DND-41 (cell line): ENCODE measurements at places on chromosomes 5 and 9.

DNA sequence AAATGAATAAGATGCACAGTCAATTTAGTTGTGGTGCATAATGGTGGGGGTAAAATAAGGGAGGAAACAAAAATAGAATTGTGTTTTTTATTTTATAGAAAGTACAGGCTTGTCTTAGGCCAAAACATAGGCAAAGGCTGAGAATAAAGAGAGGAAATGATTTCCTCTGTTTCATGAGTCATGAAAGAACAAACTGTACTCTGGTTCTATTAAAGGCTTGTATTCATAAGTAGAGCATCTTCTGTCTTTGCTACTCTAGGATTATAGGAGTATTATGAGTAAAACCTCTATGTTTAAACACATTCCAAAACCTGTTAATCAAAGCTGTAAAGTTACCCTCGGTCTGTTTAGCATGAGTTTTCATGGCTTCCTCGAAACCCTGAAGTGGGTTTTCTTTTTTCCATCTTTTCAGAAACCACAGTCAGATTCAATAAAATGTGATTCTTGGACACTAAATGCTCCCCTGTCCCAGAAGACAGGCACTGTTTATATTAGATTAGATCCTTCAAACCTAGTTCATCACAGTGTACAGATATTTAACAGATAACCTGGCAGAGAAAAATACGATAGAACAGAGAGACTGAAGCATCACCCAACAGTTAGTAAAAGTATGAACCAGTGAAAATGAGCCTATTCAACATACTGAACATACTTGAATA lies 473.9 kb upstream of the CYLC2 start:
- DNase-seq = no peak
- no peak overlapping the region for H3K27ac ChIP-seq
- no peaks in the 10 kb centered on the region for H3K27me3 ChIP-seq
- no peaks in the 10 kb centered on the region for H3K36me3 ChIP-seq

DNA sequence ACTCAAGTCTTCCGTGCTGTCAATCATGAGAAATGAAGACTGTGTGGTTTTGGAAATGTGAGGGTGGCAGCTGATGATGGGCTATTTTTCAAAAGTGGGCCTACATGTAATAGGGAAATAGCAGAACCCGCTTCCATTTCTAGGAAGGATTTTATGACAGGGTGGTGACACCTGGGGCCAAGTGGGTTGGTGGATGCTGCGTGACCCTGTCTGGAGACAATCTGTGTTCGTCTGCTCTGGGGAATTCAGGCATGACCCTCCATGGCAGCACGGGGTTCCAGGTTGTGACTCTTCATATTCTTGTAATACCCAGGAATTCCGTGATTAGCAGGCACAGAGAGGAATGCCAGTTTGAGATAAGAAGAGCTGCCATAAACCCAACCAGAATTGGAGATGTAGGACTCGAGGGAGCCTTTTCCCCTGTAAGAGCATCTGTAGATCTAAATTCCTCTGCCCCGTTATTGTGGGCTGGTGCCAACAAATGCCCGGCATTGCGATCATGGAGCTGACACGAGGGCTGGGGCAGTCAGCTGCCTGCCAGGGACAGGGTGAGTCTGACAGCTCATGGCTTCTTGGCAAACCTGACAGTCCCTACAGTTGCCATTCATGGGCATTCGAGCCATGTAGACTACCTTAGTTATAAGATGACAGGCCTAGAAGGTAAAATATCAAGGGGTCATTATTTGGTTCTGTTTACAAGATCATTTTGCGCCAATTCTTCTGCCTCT lies 279.7 kb downstream of the GADD45G start:
- no peaks in the 10 kb centered on the region for H3K36me3 ChIP-seq
- H3K4me1 ChIP-seq = no peaks in the 10 kb centered on the region
- no peaks in the 10 kb centered on the region for H3K27me3 ChIP-seq
- H3K4me3 ChIP-seq = no peak overlapping the region
- no peak for DNase-seq
- H3K27ac ChIP-seq = no peak overlapping the region

DNA sequence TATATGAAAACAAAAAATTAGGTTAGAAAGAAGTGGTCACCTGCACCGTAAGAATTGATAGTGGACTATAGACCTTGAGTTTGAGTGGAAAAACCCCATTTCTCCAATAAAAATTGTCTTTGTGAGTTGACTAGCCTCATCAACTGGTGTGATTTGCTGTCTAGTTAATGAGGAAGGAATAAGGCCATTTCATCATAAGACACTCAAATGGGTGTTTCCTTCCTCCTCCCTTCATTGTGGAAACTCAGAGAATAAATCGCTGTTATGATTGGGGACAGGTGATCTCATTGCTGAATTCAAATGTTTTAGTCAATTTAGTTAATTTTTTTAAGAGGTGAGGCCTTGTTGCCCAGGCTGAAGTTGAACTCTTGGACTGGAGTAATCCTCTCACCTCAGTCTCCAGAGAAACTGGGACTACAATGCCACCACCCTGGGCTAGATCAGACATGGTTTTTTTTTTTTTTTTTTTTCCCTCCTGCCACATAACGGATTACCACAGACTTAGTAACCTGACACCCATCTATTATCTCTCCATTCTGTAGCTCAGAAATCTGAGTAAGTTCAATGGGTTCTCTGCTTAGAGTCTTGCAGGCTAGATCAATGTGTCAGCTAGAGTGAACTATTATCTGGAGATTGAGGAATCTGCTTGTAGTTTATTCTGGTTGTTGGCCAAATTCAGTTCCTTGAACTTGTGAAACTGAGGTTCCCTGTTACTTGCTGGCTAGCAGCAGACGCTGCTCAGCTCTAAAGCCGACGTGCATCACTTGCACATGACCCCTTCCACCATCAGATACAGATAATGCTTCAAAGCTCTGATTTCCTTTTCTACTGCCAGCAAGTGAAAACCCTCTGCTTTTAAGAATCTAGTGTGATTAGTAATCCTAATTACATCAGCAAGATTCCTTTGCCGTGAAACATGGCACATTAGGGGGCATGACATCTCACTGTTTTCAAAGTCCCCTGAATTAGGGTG lies 663.8 kb upstream of the CDH9 start:
- DNase-seq = no peak
- no peaks in the 10 kb centered on the region for H3K36me3 ChIP-seq
- H3K4me1 ChIP-seq = no peaks in the 10 kb centered on the region

- H3K4me3 ChIP-seq = no peak overlapping the region
- no peaks in the 10 kb centered on the region for H3K36me3 ChIP-seq
- H3K27ac ChIP-seq = no peak overlapping the region
- no peak for DNase-seq
- H3K4me1 ChIP-seq = no peaks in the 10 kb centered on the region
- H3K27me3 ChIP-seq = peaks cover 2% of the 10 kb centered on the region
Observed at GRCh38 chr5:127088251-127088650, 14.9 kb upstream of the C5orf63 start.

- no peaks in the 10 kb centered on the region for H3K36me3 ChIP-seq
- H3K4me3 ChIP-seq = no peak overlapping the region
- H3K4me1 ChIP-seq = no peaks in the 10 kb centered on the region
- no peak for DNase-seq
- no peaks in the 10 kb centered on the region for H3K27me3 ChIP-seq
Observed at GRCh38 chr5:108315829-108316228, 66.1 kb downstream of the FBXL17 start.

GRCh38 chr5:154418344-154418820 lies 27.4 kb upstream of the SAP30L start:
- H3K4me3 ChIP-seq = no peak overlapping the region
- no peak for DNase-seq
- H3K27me3 ChIP-seq = no peaks in the 10 kb centered on the region
- no peaks in the 10 kb centered on the region for H3K4me1 ChIP-seq
- H3K36me3 ChIP-seq = peaks cover 27% of the 10 kb centered on the region; the same call in 1 of the 2 replicates
- H3K27ac ChIP-seq = no peak overlapping the region

DNA sequence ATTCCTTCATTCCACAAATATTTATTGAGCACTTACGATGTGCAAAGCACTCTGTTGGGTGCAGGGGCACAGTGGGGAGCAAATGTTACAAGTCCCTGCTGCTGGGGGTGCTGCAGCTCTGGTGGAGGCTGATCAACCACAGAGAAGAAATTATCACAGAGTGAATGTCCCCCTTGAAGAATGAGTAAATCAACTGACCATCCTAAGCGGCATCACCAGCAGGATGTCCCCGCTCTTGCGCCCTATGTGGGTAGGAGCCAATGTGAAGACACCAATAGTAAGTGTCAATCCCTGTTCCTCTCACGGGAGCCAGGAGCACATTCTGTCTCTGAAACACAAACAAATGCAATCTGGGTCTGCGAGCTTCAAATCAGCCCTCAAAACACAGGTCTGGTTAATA lies 47.4 kb upstream of the TBC1D9B start:
- H3K27ac ChIP-seq = no peak overlapping the region
- H3K27me3 ChIP-seq = no peaks in the 10 kb centered on the region
- no peak overlapping the region for H3K4me3 ChIP-seq
- no peak for DNase-seq
- H3K36me3 ChIP-seq = no peaks in the 10 kb centered on the region

- no peak overlapping the region for H3K4me3 ChIP-seq
- no peaks in the 10 kb centered on the region; the same call in 1 of the 2 replicates for H3K36me3 ChIP-seq
Observed at GRCh38 chr9:94031946-94032345, 52.3 kb upstream of the PTPDC1 start.

DNA sequence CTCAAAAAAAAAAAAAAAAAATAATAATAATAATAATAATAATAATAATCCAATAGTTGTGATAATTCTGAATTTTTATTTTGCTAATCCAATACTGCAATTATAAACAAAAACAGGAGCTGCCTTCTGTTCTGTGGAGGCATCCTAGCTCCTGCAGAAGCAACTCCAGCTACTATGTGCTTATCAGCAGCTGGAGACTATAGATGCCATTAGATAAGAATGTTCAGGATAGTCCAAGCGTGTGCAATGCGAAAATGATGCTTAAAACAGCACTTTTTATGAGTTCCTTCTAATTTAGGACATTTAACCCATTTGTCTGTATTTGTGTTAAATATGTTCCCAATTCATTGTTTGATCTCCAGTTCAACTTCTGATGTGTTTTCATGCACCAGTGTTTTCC lies 220.6 kb upstream of the RASEF start:
- H3K27me3 ChIP-seq = no peaks in the 10 kb centered on the region
- no peaks in the 10 kb centered on the region for H3K4me1 ChIP-seq
- H3K27ac ChIP-seq = no peak overlapping the region
- H3K4me3 ChIP-seq = no peak overlapping the region

GRCh38 chr9:110687497-110687896 lies 18.9 kb downstream of the MUSK start:
- no peaks in the 10 kb centered on the region for H3K27me3 ChIP-seq
- no peaks in the 10 kb centered on the region for H3K36me3 ChIP-seq
- H3K4me3 ChIP-seq = no peak overlapping the region
- DNase-seq = no peak
- H3K4me1 ChIP-seq = no peaks in the 10 kb centered on the region

DNA sequence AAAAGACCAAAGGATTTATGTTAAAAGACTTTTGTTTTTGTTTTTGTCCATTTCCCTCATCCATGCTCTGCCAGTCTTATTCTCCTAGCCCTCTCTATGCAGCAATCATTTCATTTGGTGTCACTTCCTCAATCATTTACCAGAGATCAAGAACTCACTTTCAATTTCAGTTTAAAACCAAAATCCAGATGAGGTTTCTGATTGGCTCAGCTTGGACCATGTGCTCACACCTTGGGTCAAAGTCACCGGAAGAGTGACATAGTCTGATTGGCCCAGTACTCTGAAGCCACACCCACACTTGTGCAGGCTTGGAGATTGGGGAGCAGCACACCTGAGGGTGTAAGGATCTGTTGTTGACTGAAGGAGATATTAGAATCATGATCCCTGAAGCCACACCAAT lies 79.6 kb downstream of the TLR4 start:
- H3K27me3 ChIP-seq = peaks cover 7% of the 10 kb centered on the region
- peaks cover 17% of the 10 kb centered on the region for H3K4me1 ChIP-seq
- no peaks in the 10 kb centered on the region for H3K36me3 ChIP-seq

GRCh38 chr5:139443831-139444453 lies 4.6 kb upstream of the DNAJC18 start:
- H3K27me3 ChIP-seq = no peaks in the 10 kb centered on the region
- peak overlapping the region; percentile 34; the same call in 1 of the 2 replicates for H3K27ac ChIP-seq
- no peak for DNase-seq
- H3K36me3 ChIP-seq = no peaks in the 10 kb centered on the region
- peaks cover 20% of the 10 kb centered on the region for H3K4me1 ChIP-seq
- H3K4me3 ChIP-seq = no peak overlapping the region

- DNase-seq = no peak
- no peaks in the 10 kb centered on the region for H3K36me3 ChIP-seq
- H3K4me1 ChIP-seq = no peaks in the 10 kb centered on the region
- H3K27me3 ChIP-seq = no peaks in the 10 kb centered on the region
- no peak overlapping the region for H3K27ac ChIP-seq
Observed at GRCh38 chr5:10537624-10538023, 26.2 kb upstream of the ANKRD33B start.

DNA sequence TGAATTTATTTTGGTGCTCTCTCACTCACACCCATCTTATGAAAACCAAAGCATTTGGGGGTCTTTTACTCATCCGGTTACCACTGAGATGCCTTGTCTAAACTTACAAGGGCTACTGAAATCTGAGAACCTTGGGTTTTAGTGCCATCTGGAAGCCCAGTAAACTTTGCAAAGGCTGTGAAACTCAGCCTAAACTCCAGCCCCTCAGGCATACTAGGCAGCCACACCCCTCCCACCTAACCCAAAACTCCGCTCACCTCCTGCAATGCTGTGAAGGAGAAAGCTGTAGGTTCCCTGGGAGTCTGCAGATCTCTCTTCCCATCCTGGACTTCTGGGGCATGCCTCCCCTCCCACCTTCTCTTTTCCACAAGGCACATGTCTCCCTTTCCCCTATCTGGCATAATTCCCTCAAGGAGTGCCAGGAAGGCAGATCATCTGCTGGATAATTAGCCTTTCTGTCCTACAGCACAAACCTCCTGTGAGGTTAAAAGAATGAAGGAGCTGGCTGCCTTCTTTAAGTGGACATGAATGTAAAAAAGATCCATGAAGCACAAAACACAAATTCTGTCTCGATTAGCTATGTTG lies 71.5 kb upstream of the ANXA1 start:
- H3K36me3 ChIP-seq = no peaks in the 10 kb centered on the region
- H3K27me3 ChIP-seq = peaks cover 17% of the 10 kb centered on the region
- H3K27ac ChIP-seq = no peak overlapping the region
- H3K4me1 ChIP-seq = no peaks in the 10 kb centered on the region

GRCh38 chr9:116817762-116818161 lies 130.7 kb downstream of the TRIM32 start:
- no peaks in the 10 kb centered on the region for H3K4me1 ChIP-seq
- H3K27me3 ChIP-seq = no peaks in the 10 kb centered on the region
- H3K36me3 ChIP-seq = no peaks in the 10 kb centered on the region
- no peak overlapping the region for H3K4me3 ChIP-seq

GRCh38 chr9:37575001-37575400 lies 1.2 kb downstream of the FBXO10 start:
- H3K4me1 ChIP-seq = no peaks in the 10 kb centered on the region
- no peak overlapping the region for H3K27ac ChIP-seq
- peaks cover 17% of the 10 kb centered on the region for H3K36me3 ChIP-seq
- no peak overlapping the region for H3K4me3 ChIP-seq
- DNase-seq = no peak

GRCh38 chr9:21428235-21428634 lies 12.0 kb upstream of the IFNA1 start:
- H3K4me3 ChIP-seq = no peak overlapping the region
- no peaks in the 10 kb centered on the region for H3K27me3 ChIP-seq
- DNase-seq = no peak
- no peak overlapping the region for H3K27ac ChIP-seq
- no peaks in the 10 kb centered on the region for H3K4me1 ChIP-seq
